ENCODE measurements at places on chromosomes 11 and 22.

DNA sequence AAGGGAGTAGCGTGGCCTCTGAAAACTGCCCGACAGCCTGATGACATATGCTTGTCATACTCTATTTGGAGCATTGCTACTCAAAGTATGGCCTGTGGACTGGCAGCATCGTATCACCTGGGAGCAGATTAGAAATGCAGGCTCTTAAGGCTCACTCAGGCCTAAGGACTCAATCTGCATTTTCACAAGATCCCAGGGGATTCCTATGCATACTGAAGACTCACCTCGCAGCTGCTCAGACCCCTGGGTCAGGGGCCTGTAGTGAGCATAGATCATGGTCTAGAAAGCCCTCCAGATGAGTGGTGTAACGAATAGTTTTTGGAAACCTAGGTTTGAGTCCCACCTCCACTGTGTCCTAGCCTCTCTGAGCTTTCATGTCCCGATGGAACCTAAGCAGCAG, 126.3 kb downstream of the FEZ1 start:
- no peak for DNase-seq

DNA sequence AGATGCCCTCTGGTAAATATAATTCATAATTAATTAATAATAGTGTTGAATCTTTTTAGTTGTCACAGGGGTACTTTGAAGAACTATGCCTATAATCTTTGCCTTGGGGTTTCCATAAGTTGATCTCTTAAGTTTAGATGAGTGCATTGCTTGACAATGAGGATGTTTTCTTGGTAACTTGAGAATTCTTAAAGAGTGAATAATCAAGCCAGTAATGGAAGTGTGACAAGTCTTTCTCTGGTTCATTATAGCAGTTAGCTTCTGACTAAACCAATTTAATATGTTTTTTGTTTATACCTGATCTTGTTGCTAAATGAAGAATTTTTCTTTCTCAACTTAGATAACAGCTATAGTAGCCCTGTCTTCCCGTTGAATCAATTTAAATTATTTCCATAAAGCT, 46.2 kb downstream of the ATXN10 start:
- no peak for DNase-seq

DNA sequence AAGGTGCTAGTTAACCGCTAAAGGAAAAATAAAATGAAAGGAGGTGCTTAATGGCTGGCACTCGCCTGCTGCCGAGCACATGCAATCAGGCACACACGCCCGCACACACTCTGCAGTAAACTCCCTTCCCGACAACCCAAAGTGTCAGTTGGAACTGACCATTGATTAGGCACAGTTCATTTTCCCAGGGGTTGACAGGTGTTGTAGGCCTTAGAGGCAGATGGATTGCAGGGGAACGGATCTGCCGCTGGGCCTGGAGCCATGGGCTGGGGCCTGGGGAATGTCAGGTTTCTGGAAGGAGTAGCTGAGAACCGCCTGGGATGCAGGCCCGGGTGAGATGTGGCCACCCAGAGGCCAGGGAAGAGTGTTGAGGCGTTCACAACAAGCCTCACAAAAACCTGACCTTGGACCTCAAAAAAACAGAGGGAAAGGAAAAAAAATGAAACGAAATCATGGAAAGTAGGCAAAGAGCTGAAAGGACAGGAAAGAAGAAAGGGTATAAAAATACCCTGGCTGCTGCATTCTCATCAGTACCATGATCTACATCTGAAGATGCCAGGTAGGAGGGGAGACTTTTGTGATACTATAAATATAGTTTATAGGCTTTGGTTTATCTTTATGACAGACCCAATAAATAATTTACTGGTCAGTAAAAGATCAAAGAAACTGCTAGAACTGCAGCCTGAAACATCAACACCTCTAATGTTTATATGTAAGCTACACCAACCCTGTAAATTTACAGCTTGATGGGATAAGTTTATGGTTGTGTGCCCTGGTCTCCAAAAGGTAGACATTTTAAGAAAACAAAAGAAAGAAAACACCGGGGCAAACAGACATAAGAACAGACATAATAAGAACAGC, 313.4 kb downstream of the BUD13 start:
- no peak for DNase-seq

- DNase-seq = no peak
These were observed 218.2 kb upstream of the CCDC179 start for GRCh38 chr11:23078289-23078971.

DNA sequence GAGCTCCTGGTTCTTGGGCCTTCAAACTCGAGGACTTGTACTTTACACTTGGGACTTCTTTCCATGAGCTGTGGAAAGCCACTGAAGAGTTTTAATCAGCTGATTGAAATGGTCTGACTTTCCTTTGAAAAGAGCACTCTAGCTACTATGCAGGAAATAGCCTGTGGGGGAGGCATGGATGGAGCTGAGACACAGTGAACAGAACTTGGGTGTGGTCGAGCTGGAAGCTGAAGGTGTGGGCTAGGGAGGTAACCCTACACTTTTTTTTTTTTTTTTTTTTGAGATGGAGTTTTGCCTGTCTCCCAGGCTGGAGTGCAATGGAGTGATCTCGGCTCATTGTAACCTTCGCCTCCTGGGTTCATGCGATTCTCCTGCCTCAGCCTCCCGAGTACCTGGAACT, 17.5 kb upstream of the CAPRIN1 start:
- no peak for DNase-seq

- no peak for DNase-seq
These were observed 12.4 kb upstream of the MTMR3 start for GRCh38 chr22:29870574-29870973.

- no peak for DNase-seq
These were observed 2.5 kb downstream of the CRKL start for GRCh38 chr22:20919718-20920117.

GRCh38 chr11:15291885-15292284, 177.2 kb downstream of the INSC start:
- DNase-seq = no peak

DNA sequence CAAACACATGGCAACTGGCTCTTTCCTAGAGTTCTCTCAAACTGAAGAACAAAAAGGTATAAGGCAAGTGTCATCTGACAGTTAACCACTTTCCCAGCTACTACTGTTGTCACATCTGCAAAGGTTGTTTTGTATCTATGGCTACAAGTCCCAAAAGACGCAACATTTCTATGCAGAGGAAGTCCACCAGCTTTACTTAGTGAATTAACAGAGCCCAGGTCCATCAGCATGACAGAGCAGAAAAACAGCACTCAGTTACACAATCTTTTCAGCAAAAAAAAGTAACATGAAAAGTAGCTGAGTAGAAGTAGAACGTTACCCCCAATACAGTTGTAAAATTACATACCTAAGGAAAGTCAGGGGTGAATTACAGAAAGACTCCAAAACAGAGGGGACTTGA, 12.1 kb downstream of the CPSF7 start:
- no peak for DNase-seq

DNA sequence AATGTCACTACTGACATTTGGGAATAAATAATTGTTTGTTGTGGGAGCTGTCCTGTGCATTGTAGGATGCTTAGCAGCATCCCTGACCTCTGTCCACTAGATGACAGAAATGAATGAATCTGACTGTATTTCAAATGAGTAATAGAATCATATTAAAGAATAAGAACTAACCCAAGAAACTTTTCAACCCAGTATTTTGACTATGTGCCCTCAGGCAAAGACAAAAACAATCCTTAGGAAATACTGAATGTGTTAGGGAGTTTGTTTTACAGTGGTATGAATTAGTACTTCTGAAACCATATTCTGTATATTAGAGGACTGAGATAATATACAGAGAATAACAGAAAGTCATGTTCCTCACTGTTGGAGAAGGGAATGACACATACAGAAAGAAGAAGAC, 320.9 kb upstream of the PITPNB start:
- DNase-seq = no peak

- no peak for DNase-seq
These were observed 128.9 kb downstream of the DBX1 start for GRCh38 chr11:20031155-20032001.

DNA sequence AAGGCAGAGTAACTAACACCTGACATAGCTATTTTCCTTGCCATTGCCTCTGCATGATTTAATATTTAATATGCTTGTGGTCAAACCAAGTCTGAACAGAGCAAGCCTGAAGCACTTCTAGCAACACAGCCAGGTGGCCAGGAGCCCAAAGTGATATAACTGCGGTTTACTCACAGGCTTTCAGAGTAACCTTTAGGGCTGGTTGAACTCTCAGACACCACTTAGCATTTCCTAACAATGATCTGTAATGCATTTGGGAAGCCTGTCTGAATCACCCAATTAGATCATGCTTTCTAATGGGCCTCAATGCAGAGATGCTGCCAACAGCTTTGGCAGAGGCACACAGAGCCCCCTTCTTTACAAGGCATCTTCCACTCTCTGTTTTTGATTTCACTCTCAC, 96.1 kb downstream of the FDX1 start:
- DNase-seq = no peak

GRCh38 chr11:87473174-87473573, 435.4 kb downstream of the TMEM135 start:
- no peak for DNase-seq

DNA sequence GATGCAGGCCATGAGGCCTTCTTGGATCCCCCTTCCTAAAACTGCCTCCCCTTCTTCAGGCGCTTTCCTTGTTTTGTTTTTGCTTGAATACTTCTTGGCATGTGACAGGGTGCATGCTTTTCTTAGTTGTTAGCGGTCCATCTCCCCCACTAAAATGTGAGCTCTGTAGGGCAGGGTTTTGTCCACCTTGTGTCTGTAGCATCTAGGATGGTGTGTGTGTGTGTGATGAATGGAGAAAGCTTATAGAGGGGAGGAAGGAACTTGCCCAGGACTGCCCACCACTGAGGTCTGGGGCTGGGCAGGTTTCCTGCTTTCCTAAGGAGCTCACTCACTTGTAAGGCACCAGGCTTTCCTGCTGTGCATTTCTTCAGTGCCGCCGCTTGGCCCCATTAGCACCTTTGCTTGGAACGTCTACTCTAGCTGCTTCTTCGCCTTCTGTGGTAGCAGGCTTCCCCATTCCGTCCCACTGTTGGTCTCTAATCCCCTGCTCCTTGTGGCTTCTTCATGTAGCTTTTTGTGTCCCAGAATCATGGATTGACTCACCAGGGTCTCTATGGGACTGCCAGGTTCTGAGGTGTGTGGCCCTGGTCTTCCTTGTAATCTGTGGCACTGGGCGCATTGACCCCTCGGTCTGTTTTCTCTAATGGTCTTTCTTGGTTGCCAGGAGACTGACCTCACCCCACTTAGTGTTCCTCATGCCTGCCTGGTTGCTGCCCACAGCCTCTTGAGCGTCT, 3.3 kb downstream of the DGCR8 start:
- DNase-seq = no peak

DNA sequence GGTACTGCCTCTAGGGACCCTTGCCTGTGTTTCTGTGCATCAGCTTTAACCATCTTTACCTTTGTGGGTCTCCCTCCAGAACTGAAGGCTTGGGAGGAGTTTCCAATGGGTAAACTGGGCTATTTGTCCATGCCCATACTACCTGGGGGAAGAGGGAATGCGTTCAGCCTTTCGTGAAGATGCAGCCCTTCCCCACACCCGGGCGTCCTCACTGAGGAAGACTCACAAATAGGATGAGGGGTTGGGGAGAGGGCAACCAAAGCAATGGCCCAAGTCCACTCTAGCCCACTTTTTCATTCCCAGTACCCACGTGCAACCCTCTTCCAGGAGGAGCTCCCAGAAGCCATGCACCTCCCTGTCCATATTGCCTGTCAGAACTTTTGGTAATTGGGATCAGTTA, 61.8 kb upstream of the ADA2 start:
- no peak for DNase-seq

- no peak for DNase-seq
These were observed 71.4 kb upstream of the OR9G4 start for GRCh38 chr11:56819916-56820315.

- DNase-seq = no peak
These were observed 81.4 kb upstream of the GRK3 start for GRCh38 chr22:25482868-25483639.

- DNase-seq = no peak
These were observed 27.0 kb downstream of the MPPED1 start for GRCh38 chr22:43438666-43439347.

DNA sequence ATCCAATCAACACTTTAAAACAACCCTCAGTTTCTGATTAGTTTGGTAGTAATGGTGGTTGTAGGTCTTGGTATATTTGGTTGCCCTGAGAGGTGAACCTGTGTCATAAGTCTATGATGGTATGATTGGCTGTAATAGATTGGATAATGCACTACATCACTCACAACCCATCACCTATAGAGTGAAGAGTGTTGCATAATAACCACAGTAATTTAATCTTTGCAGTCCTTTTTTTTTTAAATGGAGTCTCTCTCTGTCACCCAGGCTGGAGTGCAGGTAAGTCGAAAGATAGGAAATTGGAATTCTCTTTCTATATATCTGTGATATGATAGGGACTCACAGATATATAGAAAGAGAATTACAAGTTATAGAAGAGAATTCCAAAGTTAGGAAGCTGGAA, 133.4 kb upstream of the PGR start:
- no peak for DNase-seq

DNA sequence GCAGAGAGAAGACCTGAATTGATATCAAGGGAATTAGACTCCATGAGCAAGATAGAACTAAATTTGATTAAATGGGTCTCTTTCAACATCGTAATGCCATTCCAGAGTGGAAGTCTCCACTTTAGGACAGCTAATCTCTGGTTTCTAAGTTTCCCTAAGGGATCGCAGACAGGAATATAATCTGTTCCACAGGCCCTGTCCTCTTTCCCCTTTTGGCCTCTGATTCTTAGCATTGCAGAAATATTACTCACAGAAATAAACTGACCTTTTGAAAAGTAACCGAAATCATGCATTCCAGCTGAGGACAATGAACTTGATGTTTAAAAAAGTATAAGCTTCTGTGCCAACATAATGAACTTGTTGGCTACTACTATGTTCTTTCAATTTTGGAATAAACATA, 227.8 kb downstream of the ETS1 start:
- DNase-seq = no peak

DNA sequence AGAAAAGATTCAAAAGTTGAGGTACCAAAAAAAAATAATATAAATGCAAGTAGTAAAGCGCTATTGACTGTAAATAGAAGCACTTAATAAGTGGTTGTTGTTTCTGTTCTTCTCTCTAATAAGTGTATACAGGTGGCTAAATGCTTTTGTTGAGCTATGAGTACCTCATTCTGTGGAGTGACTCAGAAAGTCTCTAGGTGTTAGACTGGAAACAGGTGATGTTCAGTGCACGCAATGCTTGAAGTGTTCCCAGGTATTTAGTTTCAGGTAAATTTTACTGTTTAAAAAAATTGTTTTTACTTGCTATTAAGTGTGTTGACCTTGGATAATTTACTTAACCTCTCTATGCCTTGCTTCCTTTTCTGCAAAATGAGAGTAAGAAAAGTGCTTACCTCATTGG, 24.2 kb downstream of the POU2AF3 start:
- no peak for DNase-seq

DNA sequence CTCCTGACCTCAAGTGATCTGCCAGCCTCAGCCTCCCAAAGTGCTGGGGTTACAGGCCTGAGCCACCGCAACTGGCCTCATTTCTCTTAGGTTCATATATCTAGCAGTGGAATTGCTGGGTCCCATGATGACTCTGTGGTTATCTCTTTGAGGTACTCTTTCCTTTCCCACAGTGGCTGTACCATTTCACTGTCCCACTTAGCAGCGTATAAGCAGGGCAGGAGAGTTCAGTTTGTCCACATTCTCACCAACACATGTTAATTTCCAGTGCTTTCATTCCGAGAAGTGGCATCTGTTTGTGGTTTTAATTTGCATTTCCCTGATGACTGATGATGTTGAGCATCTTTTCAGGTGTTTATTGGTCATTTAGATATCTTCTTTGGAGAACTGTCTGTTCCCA, 16.4 kb downstream of the PRR5 start:
- no peak for DNase-seq

GRCh38 chr11:19744130-19744529, 31.5 kb downstream of the NAV2 start:
- no peak for DNase-seq

GRCh38 chr22:17108256-17109112, 12.7 kb downstream of the TMEM121B start:
- DNase-seq = no peak

All from NCI-H748 treated with DMSO at 0.1 percent for 48 hours (cell line).